ENCODE measurements at places on chromosomes 12 and 14.

DNA sequence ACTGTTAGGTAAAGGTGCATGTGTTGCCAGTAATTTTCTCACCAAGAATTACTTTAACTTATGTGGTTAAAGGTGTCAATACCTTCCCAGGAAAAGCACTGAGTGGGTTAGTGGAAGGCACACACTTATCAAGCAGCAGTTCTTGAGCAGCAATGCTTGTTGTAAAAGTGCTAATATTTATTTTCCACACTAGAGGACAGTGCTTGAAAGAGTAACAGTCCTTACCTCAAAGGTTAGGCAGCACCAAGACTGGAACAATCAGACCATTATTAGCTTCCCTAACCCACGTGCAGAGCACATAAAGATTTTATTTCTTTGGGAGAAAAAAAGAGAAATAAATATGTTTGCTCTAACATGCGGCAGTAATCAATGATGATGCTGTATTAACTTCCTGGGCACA lies 48.8 kb upstream of the KRR1 start:
- no peak for DNase-seq

- DNase-seq = no peak
Measured at GRCh38 chr14:63952053-63952932, 99.5 kb downstream of the SYNE2 start.

GRCh38 chr14:34034447-34035176 lies 83.7 kb upstream of the EGLN3 start:
- no peak for DNase-seq

DNA sequence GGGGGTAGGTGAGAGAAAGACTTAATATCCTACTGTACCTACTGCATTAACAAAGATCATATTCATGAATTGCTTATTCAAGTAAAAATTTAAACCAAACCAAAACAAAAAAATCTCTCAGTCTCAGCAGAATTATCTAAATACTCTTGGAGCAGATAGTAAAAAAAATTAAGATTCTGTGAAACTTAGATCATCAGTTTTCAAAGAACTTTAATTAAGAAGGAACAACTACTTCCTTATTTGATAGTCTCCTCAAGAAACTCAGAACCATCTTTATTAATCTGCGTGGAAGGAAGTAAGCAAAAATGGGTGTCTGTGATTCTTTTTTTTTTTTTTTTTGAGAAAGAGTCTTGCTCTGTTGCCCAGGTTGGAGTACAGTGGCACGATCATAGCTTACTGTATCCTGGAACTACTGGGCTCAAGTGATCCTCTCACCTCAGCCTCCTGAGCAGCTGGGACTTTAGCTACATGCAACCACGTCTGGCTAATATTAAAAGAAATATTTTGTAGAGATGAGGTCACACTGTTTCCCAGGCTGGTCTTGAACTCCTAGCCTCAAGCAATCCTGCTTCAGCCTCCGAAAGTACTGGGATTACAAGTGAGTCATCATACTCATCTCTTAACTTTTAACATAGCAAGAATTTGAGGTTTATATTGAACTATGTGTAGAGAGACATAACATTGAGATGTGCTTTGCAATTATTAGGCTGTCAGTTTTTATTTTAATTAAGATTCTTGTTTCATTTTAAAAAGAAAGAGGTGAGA lies 37.4 kb downstream of the GAS2L3 start:
- no peak for DNase-seq

DNA sequence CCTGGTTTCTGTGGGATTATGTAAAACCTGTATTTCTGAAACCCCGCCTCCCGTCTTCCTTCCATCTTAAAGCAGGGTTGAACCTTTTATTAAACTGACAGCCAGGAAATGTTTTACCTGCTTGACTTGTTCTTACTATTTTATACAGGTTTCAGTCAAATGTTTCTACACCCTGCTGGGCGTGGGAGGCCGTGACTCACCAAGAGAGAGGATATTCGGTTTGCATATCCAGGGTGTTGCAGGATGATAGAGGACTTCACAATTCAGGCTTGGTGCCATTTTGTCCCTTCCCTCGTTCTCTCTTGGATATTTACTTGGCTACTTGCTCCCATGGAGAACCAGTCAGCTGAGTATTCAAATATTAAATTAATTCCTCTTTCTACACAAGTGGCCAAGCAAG lies 69.7 kb downstream of the ARF6 start:
- DNase-seq = no peak

DNA sequence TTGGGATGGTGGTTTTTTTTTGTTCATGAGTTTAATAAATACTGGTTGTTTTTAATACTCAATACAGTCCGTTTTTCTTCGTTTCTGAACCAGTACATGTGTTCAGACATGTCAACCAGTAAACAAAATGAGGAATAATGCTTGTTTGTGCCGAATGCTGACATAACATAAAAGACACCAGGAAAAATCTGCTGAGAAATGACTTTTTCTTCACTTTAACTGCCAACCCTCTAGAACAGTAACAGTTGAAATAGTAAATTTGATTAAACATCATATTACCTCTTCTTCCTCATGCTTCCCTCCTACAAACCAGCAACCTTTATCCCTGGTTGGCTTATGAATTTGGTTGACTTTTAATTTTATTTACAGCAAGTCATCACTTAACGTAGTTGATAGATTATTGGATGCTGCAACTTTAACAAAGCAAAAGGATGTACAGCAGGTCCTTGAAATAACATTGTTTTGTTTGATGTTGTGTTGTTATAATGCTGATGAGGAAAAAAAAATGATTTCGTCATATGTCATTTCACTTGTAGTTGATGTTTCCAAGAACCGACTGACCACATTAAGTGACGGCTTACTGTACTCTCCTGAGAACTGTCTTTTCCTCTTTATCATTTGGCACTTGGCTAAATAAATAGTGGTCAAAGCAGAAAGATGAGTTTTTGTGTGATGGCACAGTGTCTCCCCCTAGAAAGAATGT lies 340.5 kb downstream of the TMTC2 start:
- no peak for DNase-seq

GRCh38 chr12:50103767-50104321 lies at the start of gene GPD1:
GPD1 (plus strand) TSS chr12:50104008; CDS start chr12:50104051, 43 bp downstream.
- peak; percentile 59 for DNase-seq

Data from cortex of kidney (tissue), 1 donor.